GM23248 (cell line): ENCODE measurements at places on chromosomes 6 and 20.

GRCh38 chr6:13253272-13253671, 75.1 kb downstream of the TBC1D7 start:
- H3K27ac ChIP-seq: no peak overlapping the region
- H3K27me3 ChIP-seq: peaks cover 5% of the 10 kb centered on the region
- H3K4me3 ChIP-seq: no peak overlapping the region
- no peak for DNase-seq
- no peaks in the 10 kb centered on the region for H3K4me1 ChIP-seq

GRCh38 chr20:64212755-64213154, 42.8 kb upstream of the PCMTD2 start:
- H3K36me3 ChIP-seq: no peaks in the 10 kb centered on the region
- peaks cover 15% of the 10 kb centered on the region for H3K27me3 ChIP-seq

DNA sequence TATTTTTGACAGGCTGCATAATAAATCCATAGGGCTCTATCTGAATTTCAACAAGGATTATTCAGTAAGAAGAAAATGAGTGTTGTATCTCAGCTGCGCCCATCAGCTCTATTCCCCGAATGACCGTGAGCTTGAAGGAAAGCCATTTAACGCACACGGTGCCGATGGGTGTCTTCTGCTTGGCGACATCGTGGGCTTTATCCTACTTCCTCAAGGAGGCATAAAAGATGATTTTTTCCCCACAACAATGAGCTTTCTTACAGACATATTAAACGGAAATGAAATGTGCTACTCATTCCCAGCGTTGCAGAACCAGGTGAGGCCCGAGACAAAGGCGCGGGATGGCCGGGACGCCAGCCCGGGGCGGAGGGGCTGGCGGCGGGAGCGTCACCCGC, 710 bp downstream of the DYNLT1 start:
- H3K36me3 ChIP-seq: peaks cover 4% of the 10 kb centered on the region; the same call in 1 of the 2 replicates
- H3K4me1 ChIP-seq: peaks cover 37% of the 10 kb centered on the region
- peak; percentile 47 for DNase-seq
- H3K27me3 ChIP-seq: no peaks in the 10 kb centered on the region
- H3K4me3 ChIP-seq: peak overlapping the region; percentile 84

DNA sequence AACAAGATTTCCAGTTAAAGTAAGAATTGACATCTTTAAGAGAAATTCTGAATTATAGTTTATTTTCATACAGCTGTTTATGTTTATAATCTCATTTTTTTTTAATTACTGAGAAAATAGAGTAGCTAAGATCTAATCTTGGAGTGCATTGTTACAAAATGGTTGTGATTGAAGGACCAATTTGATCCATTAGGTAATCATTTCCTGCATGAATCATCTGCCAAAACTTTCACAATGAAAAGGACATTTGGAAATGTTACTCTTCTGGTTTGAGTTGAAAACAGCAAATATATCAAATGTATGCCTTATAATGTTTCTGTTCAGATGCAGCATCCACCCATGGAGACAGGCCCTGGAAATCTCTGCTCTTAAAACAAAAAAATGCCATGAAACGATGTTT, 19.0 kb downstream of the TUBB2A start:
- no peaks in the 10 kb centered on the region for H3K27me3 ChIP-seq
- no peak overlapping the region for H3K27ac ChIP-seq
- peak; percentile 60 for DNase-seq
- H3K36me3 ChIP-seq: 0 out of 2 replicates have a peak, but pooled peaks cover 4% of the 10 kb centered on the region
- H3K4me3 ChIP-seq: no peak overlapping the region

DNA sequence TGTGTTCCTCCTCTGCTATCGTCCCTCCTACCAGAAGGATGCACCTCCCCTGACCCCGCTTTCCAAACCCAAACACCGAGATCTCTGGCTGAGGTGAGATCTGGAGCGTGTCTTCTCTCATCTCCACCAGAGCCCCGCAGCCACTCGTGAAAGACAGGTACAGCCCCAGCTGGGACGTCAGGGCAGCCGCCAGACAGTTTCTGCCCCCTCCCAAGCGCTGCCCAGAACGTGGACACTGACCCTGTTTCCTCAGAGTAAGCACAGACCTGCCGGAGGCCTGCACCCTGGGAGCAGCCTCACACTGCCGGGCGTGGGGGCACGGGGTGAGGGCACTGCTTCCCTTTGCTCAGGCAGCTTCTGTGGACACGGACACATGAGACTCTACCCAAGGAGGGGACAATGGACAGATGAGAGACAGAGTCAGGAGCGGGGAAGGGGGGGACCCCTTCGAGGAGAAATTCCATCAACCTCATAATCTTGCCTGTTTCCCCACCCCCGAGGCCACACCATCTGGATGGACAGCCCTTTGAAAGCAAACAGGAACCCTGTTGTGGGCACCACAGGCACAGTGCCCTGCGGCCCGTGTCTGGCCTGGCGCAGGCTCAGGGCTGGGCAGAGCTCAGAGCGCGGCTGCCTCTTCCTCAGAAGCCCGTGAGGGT, 210.6 kb downstream of the DLL1 start:
- no peak overlapping the region for H3K27ac ChIP-seq
- no peak overlapping the region for H3K4me3 ChIP-seq
- no peaks in the 10 kb centered on the region for H3K36me3 ChIP-seq
- no peak for DNase-seq

- no peak overlapping the region for H3K27ac ChIP-seq
- no peaks in the 10 kb centered on the region for H3K4me1 ChIP-seq
- H3K4me3 ChIP-seq: peak overlapping the region; percentile 50
Measured at GRCh38 chr6:16286151-16286522, 47.8 kb downstream of the GMPR start.

DNA sequence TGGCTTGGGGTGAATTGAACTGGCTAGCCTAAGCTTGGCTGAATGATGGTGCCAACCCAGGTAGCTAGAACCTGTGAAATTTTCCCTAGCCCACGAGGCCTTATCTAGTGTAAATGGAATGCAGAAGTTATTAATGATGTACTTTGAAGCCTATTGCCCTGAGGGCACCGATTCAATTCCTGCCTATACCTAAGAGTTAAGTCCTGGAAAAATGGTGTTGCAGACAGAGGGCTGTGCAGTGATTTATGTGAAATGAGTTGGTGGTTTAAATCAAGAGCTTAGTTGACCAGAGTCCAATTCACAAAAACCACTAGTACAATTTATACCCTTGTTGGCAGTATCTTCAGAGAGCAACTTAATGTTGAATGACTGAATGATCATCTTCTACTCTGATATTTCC, 373.8 kb upstream of the JAG1 start:
- no peaks in the 10 kb centered on the region for H3K36me3 ChIP-seq
- no peak overlapping the region for H3K27ac ChIP-seq
- no peaks in the 10 kb centered on the region; the same call in 1 of the 2 replicates for H3K27me3 ChIP-seq
- no peak for DNase-seq
- no peak overlapping the region for H3K4me3 ChIP-seq

GRCh38 chr6:132405143-132405915, 4.1 kb upstream of the MOXD1 start:
- no peaks in the 10 kb centered on the region for H3K36me3 ChIP-seq
- H3K27ac ChIP-seq: peak overlapping the region; percentile 83
- peaks cover 43% of the 10 kb centered on the region for H3K4me1 ChIP-seq
- DNase-seq: peak; percentile 77
- H3K4me3 ChIP-seq: peak overlapping the region; percentile 27

DNA sequence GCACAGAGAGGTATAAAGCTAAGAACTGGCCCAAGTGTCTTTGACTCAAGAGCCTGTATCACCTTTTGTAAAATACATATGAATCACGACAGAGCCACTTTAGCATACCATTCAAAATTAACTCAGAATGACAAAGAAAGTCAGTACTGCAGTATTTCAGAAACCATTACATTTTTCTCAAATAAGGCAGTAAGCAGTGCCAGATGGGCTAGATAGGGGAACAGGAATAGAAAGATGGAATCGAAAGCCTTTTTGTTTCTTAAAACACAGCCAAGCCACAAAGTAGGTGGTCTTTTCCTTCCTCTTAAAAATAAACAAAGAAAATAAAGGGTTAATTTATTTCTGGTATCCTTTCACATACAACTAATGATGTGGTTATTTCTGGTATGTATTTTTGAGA, 10.3 kb downstream of the CLDN20 start:
- H3K4me1 ChIP-seq: peaks cover 32% of the 10 kb centered on the region
- H3K4me3 ChIP-seq: no peak overlapping the region
- H3K27ac ChIP-seq: 0 out of 2 replicates have a peak overlapping the region, but pooled peaks have one; percentile 4

GRCh38 chr6:140486450-140487361, 1112.3 kb upstream of the CITED2 start:
- H3K27ac ChIP-seq: peak overlapping the region; percentile 72
- peak; percentile 51 for DNase-seq
- H3K4me3 ChIP-seq: no peak overlapping the region

- DNase-seq: peak; percentile 98
- H3K27me3 ChIP-seq: no peaks in the 10 kb centered on the region
- peaks cover 26% of the 10 kb centered on the region for H3K4me1 ChIP-seq
- H3K36me3 ChIP-seq: peaks cover 26% of the 10 kb centered on the region
- H3K27ac ChIP-seq: peak overlapping the region; percentile 95
Measured at GRCh38 chr20:45419188-45420091, 3.5 kb downstream of the PIGT start.

DNA sequence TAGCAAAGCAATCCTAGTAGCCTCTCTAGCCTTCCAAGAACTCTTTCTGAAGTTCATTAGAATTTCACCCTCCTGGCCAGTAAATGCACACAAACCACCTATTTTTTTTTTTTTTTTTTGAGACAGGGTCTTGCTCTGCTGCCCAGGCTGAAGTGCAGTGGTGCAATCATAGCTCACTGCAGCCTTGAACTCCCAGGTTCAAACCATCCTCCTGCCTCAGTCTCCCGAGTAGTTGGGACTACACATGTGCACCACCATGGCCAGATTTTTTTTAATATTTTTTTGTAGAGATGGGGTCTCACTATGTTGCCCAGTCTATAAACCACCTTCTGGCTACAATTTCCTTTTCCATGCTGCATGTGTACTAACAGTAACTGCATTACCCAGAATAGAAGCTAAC, 301.3 kb downstream of the ZNF217 start:
- H3K36me3 ChIP-seq: no peaks in the 10 kb centered on the region
- DNase-seq: no peak
- H3K27me3 ChIP-seq: no peaks in the 10 kb centered on the region
- no peak overlapping the region for H3K4me3 ChIP-seq

DNA sequence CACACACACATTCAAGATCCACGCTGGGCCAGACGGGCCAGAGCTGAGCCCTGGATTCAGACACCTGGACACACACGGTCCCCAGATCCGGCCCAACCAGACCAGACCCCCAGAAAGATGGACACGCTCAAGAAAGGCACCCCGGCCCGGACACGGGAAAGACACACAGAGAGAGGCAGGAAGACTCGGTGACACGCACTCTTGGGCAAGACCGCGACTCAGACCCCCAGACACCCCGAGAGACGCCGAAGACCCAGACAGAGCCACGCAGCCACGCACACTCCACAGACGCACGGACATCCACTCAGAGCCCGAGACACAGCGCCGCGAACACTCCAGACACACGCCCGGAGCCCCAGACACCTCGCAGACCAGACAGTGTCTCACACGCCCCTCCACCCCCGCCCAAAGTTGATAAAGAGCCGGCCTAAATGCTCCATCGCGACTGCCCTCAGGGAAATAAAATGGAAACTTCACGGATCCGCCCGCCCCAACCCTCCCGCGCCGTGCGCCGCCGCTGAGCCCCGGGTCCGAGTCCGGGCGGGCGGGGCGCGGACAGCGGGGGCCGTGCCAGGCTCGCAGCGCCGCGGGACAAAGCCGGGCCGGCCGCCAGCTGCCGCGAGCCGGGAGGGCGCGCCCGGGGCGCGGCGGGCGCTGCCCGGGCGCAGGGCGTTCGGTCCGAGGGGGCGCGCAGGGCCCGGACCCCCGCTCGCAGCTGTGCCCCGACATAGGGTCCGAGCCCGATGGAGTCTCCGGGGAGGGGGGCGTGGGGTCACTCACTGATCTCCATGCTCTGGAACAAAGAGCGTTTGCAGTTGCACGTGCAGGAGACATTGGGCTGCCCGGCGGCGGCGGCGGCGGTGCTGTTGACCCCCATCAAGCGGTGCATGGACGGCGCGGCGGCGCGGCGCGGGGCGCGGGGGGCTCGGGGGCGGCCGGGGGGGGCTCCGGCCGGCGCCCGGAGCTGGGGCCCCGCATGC, 831 bp downstream of the PMEPA1 start:
- peak; percentile 72 for DNase-seq
- no peaks in the 10 kb centered on the region for H3K36me3 ChIP-seq
- no peaks in the 10 kb centered on the region for H3K27me3 ChIP-seq
- H3K4me1 ChIP-seq: peaks cover 30% of the 10 kb centered on the region

DNA sequence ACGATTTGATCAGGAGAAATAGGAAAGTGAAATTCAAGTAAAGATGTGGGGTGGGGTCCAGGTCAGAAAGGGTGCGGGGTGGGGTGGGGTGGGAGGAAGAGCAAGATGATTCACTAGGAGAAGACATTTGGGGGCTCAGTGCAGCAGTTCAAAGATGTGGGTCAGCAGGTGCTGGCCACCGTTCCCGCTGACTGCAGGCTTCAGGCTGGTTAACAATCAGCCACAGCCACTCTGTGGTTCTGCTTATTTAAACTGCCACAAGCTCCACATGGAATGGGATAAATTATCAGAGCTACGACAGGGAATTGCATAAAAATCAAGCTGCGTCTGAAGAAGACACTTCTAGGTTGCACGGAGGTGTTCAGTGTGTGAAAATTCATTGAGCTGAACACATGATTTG, 49.4 kb downstream of the TRAM2 start:
- H3K27me3 ChIP-seq: no peaks in the 10 kb centered on the region
- peaks cover 46% of the 10 kb centered on the region for H3K4me1 ChIP-seq
- no peak overlapping the region for H3K4me3 ChIP-seq

GRCh38 chr6:36267731-36268477, 2.0 kb upstream of the PNPLA1 start:
- no peaks in the 10 kb centered on the region for H3K4me1 ChIP-seq
- peaks cover 10% of the 10 kb centered on the region; the same call in 1 of the 2 replicates for H3K27me3 ChIP-seq
- no peak overlapping the region for H3K4me3 ChIP-seq

DNA sequence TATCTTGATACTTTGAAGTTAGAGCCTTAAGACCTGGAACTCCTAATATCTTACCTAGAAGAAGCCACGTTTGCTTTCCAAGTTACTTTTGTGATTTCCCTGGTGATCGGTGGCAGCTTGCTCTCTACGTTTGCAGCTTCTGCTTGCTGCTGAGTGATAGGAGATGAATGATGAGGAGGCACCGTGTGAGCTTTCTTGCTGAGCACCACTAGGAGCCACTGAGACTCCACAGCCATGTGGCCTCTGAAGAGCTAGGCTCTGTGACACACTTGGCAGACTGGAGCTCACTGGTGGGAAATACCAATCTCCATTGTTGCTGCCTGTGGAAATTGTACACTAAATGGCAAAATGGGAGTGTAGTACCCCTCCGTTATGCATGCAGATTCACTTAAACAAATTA, 161.8 kb downstream of the IBTK start:
- H3K27me3 ChIP-seq: no peaks in the 10 kb centered on the region
- no peak for DNase-seq
- H3K27ac ChIP-seq: no peak overlapping the region
- H3K4me3 ChIP-seq: no peak overlapping the region
- 0 out of 2 replicates have a peak, but pooled peaks cover 3% of the 10 kb centered on the region for H3K4me1 ChIP-seq

DNA sequence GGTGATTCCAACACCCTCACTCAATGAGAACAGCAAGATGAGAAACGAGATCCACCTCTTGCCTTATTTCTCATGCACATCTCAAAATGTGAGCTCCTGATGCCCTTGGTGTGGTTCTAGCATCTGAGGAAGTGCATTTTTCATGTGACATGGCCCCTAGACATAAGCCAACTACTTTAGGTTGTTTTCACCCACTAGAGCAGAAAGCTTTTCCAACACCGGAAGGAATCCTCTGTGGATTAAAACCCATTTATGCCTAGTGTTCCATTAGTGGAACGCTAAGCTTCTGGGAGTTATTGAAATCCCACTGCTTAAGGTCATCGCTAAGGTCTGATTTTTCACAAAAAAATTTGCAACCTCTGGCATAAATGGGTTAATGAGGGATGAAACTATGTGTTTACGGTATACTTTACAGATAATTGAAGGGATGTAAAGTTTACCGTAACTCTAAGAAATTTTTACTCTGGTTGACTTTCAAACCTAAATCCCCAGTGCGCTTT, 24.0 kb downstream of the CYP24A1 start:
- no peak overlapping the region for H3K27ac ChIP-seq
- H3K4me1 ChIP-seq: no peaks in the 10 kb centered on the region
- DNase-seq: no peak
